ENCODE measurements at places on chromosomes 5 and 9.

DNA sequence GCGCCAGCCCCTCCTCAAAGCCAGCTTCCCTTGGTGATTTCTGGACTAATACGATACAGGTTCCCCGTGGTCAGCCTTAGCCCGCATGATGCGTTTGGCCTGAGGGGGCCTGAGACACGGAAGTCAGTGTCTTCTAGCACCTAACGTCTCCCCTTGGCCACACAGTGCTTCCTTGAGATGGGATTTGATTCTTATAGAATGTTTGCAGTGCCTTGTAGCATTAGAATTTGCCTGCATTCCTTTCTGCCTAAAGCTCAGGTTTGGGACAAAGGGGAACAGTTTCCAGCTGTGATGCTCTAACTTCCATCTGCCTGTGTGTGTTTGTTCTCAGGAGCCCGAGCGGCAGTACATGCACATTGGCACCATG is 34.4 kb downstream of the CFAP90 start:
- no peak for DNase-seq

GRCh38 chr9:77016526-77017504 is 2.6 kb upstream of the FOXB2 start:
- DNase-seq: no peak

GRCh38 chr5:163565492-163565891 is 60.1 kb downstream of the MAT2B start:
- DNase-seq: no peak

- DNase-seq: no peak
These were observed 1079.7 kb upstream of the DMAC1 start for GRCh38 chr9:8879284-8879683.

- DNase-seq: no peak
These were observed 31.4 kb downstream of the FAM174A start for GRCh38 chr5:100566382-100567141.

GRCh38 chr5:79081779-79082178 is 12.2 kb downstream of the BHMT2 start:
- no peak for DNase-seq

DNA sequence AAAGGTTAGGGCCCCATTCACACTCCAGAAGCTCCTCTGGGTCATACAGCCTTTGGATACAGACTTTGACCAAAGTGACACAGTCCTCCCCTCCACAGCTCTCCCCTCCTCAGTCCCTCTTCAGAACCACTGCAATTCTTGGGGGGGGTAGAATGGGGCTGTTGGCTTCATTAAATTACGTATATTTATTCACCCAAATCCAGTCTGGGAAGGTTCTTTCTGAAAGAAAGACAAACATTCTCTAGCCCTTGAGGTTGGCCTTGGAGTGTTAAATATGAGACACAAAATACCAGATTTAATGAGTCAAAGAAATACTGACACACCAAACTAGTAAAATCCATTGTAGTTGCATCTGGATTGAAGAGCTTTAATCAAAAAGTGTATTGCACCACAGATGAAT is 16.1 kb downstream of the ARPC5L start:
- DNase-seq: no peak

GRCh38 chr9:34332076-34332964 is 3.0 kb downstream of the NUDT2 start:
- DNase-seq: no peak

- DNase-seq: no peak
These were observed 15.5 kb upstream of the SLC36A3 start for GRCh38 chr5:151318850-151319732.

DNA sequence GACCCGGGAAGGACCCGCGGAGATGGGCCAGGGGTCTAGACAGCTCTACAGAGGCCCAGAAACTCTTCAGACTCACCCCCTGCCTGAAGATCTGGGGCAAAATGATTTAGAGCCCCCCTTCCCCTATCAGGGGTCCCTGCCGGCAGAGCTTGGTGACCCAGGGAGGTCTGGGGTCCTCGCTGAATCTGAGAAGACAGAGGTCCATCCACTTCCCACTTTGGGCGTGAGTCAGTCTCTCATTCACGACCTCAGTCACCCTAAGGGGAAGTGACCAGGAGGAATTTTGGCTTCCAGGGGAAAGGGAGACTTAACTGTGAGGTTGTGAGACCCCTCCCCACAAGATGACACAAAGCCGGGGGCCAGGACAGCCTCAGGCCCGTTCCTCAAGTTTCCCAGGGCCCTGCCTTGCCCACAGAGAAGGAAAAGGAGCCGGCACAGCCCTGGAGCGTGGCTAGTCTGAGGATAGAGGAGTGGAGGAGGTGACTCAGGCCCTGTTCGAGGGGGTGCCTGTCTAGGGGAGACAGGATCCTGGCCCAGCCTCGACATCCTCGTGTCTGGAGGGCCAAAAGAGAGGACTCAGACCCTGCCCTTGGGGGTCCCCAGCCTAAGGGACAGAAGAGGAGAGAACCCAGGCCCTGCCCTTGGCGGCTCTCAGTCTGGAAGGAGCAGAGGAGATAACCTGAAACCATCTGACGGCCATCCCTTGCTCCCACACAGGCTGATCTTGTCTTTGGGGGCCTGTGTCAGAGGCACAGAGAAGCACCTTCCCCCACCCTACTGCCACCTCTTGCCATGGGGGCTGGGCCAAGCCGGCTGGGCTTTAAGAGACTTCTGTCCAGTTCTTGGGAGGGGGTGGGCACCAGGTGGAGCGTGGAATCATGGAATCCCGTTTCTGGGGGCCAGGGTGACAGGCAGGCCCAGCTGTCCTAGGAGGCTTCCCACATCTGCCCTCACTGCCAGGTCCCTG is 889 bp downstream of the PDLIM4 start:
- no peak for DNase-seq

GRCh38 chr5:159441441-159441840 is 111.2 kb upstream of the IL12B start:
- DNase-seq: no peak

DNA sequence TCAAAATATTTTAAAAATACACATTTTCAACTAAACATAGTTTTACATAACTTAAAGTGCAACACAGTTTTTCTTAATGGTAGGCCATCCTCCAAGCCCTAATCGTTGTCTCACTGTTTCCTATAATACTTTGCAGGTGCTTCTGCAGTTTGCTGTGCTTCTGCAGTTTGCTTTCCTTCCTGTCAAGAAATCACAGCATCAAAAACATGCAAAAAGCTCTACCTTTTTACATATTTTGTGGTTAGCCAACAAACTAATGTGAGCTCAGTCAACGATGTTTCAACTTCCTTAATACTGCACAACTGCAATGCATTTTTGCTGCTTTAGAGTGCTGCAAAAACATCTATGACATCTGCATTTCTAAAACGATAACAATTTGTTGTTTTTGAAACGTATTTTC is 25.2 kb downstream of the EMB start:
- DNase-seq: no peak

GRCh38 chr5:83430130-83431010 is 41.2 kb upstream of the VCAN start:
- DNase-seq: peak; percentile 2

DNA sequence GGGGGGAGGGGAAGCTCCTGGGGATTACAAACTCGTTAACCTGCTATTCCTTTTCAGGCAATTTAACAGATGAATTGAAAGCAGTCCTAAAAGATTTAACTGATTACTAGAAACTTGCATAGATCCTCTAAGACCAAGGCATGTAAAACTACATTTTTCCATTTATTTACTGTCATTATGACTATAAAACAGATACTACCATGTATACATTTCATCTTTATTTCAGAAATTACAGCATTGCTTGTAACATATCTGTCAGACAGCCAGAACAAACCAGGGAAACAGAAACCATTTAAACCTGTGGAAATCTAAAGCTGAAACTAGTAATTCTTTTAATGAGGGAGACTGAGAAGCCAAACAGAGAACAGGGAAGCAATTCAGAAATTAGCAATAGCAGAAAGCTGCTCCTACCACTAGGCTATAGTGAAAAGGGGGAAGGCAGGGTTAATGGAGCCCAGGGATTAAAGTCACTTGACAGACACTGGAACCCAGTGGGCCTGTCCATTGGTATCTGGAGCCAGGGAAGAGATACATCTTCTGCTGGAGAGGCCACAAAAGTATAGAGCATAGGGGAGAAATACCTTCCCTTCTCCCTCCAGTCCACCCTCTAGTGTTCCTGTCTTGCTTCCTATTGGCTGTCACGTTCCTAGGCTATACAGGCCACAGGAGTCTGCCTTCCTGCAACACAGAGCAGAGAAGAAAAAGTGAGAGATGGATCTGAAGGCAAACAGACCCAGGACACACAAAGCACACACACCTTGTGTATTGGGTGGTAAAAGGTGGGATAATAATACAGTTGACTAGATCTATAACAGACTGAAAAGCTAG is 33.8 kb downstream of the PDCD1LG2 start:
- DNase-seq: no peak

DNA sequence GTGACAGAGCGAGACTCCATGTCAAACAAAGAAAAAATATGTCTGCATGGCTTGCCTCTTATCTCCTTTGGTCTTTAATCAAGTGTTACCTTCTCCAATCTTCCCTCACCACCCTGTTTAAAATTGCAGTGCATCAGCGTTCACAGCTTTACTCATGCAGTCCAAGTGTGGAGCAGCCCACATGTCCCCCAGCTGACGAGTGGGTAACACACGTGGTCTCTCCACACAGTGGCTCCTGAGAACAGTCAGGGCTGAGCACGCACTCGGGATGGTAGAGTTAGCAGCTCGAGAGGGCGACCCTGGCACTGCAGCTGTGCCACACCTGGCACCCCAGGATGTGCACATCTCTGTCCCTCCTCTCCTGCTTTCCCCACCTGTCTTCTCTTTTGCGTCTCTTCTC is 25.9 kb upstream of the CFAP157 start:
- DNase-seq: no peak

- DNase-seq: no peak
These were observed 213.5 kb downstream of the GLIS3 start for GRCh38 chr9:4086119-4087090.

DNA sequence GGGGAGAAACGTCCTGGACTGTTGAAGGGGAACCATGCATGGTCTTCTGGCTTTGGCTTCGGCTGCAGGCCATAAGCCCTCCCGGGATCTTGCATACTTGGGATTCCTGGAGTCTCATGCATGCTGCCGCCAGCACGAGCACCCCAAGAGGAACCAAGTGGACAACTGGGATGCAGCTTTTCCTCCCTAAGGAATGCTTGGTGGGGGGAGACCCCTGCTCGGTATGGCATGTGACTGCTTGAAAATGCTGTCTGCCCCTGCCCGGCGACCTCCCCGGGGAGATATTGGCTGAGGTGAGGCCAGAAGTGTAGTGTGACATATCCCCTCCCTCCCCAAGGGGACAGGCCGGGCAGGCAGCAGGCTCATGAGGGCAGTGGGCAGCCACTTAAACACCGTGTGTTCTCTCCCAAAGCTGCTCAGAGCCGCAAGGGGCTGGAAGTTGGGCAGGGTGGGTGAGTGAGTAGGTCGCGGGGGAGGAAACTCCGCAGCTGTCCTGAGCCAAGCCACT is 15.7 kb downstream of the TMEM171 start:
- no peak for DNase-seq

DNA sequence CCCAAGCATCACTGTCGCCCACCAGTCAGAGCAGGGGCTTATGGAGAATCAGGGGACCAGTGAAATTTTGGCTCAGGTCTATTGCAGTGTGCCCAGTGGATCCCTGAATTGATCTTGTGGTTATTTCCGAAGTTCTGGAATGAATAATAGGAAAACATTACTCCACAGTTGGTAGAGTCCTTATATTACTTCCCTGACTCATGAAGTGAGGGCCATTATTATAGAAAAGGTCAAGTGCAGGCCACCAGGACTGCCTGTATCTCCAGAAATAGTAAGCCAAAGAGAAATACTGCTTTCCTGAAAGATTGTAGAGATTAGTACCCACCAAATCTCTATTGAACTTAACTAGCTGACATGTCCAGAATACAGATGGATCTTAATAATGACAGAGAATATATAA is 335.0 kb downstream of the NPR3 start:
- DNase-seq: no peak

- DNase-seq: no peak
These were observed 108.3 kb downstream of the SMIM15 start for GRCh38 chr5:61053937-61054336.

GRCh38 chr9:76856016-76856415 is 49.9 kb downstream of the PRUNE2 start:
- DNase-seq: no peak

- no peak for DNase-seq
These were observed 29.2 kb downstream of the ROR2 start for GRCh38 chr9:91920630-91921350.

GRCh38 chr9:12849486-12850003 is 74.7 kb downstream of the LURAP1L start:
- DNase-seq: no peak

DNA sequence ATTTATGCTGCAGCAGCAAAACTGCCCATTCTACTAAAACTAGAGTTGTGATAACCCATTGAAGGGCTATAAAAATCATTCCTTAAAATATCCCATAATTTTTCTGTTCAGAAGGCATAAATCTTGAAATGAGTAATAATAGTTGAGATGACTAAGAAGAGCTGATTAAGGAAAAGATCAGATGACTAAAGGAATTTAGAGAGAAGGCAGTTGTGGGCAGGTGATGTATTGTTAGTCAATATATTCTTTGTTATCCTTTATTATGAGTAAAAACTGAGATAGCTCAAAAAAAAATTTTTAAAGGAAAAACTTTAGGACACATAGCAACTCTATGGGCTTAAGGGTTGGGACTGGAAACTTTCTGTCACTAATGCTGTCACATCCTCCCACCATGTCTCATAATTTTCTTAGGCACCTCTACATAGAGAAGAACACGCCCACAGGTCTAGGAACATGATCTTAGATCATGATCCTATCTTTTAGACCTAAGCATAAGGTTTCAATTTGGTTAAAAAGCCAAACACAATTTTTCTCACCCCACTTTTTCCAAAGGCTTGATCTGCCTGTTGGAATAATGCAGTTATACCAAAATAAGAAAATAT is 597.5 kb upstream of the MEF2C start:
- no peak for DNase-seq

- no peak for DNase-seq
These were observed 265.8 kb upstream of the IRX4 start for GRCh38 chr5:2148312-2149194.

DNA sequence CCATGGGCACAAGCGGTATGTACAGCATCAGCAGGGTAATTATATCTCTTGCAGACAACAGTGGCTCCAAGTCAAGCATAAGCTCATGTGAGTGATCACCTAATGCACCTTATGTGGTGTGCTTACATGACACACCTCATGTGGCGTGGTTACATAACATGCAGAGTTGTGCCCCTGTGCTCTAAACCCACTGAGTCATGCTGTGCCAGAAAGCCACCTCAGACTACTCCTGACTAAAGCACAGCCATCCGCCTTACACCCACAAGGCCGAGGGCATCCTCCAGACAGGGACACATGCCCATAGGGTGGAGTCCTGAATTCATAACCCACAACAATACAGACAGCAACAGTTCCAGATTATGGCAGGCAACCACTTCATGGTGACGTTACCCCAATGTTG is 163.7 kb upstream of the SLC30A5 start:
- no peak for DNase-seq

Measured in activated CD4-positive, CD25-positive, alpha-beta regulatory T cell (primary cell).